ENCODE measurements at places on chromosomes 16 and 17. TPM values are rescaled to one million over a fixed set of nuclear protein-coding genes. Genes with fewer than 3 reads are reported as not detected.

PER1 gene
- polyA plus RNA-seq, result 34.2 TPM

TBX2 gene
- polyA plus RNA-seq, result 5.5 TPM

RNF151 gene
- polyA plus RNA-seq, result not detected

KIF2B gene
- polyA plus RNA-seq, result not detected

KRT36 gene
- polyA plus RNA-seq, result not detected

EVI2A gene
- polyA plus RNA-seq, result 27.8 TPM

OR1F1 gene
- polyA plus RNA-seq, result not detected

EPX gene
- polyA plus RNA-seq, result not detected

SECTM1 gene
- 1.2 TPM for polyA plus RNA-seq

OR1E1 gene
- not detected for polyA plus RNA-seq

MSL1 gene
- 94.4 TPM for polyA plus RNA-seq

DUSP14 gene
- 27.2 TPM for polyA plus RNA-seq

CFAP52 gene
- polyA plus RNA-seq, result 0.49 TPM

NAE1 gene
- polyA plus RNA-seq, result 35.0 TPM

HERPUD1 gene
- 164 TPM for polyA plus RNA-seq

TMEM114 gene
- not detected for polyA plus RNA-seq

MYL11 gene
- polyA plus RNA-seq, result not detected

EFCAB5 gene
- 0.61 TPM for polyA plus RNA-seq

PRRT2 gene
- polyA plus RNA-seq, result 55.1 TPM

EIF1 gene
- polyA plus RNA-seq, result 1,760 TPM

SSTR5 gene
- not detected for polyA plus RNA-seq

TSR1 gene
- polyA plus RNA-seq, result 15.9 TPM

CD68 gene
- polyA plus RNA-seq, result 23.2 TPM

TNFRSF13B gene
- polyA plus RNA-seq, result not detected

PLEKHH3 gene
- polyA plus RNA-seq, result 38.5 TPM

CDH5 gene
- polyA plus RNA-seq, result 16.9 TPM

DNAAF8 gene
- polyA plus RNA-seq, result 3.5 TPM

RTN4RL1 gene
- polyA plus RNA-seq, result 4.3 TPM

SNRNP25 gene
- polyA plus RNA-seq, result 95.9 TPM

DPEP3 gene
- 0.15 TPM for polyA plus RNA-seq

UMOD gene
- polyA plus RNA-seq, result not detected

CEP295NL gene
- polyA plus RNA-seq, result 0.20 TPM

TBC1D3B gene
- 1.6 TPM for polyA plus RNA-seq

PRKCB gene
- polyA plus RNA-seq, result 15.8 TPM

HSF5 gene
- not detected for polyA plus RNA-seq

GRB7 gene
- polyA plus RNA-seq, result 27.3 TPM

Data from brain (organoid and tissue), 16 donors.